Activated naive CD8-positive, alpha-beta T cell treated with anti-CD3 and anti-CD28 coated beads, Interleukin-2, amount 50 U/mL, for 16 hours (primary cell): ENCODE measurements at places on chromosomes 1 and 21.

GRCh38 chr1:9005395-9005708, 20.9 kb downstream of the SLC2A7 start:
- DNase-seq = no peak

DNA sequence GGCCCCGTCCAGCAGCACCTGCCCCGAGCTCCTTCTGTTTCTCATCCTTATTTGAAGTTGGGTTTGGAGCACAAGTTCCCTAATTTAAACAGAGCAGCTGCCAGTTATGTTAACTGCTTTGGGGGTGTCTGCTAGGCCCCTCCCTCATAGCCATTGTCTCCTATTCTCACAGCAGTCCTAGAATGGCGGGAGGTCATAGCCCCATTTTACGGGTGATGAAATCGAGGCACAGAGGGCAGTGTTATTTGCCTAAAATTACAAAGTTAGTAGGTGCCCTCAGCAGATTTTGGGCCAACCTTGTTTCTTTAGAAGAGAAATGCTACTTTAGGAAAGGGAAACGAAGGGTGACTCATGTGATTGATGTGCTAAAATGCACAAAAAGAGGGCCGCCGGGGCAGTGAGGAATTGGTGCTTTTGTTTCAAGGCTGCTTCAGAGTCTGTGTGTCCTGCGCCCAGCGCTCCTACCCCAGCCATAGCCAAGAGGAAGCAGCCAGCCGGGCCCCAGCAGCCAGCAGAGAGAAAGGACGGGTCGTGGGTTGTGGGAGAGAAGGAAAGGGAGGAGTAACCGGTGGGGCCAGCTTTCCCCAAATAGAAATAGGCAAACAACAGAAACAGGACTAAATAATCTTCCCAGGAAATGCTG, 13.0 kb downstream of the VANGL1 start:
- DNase-seq = no peak

GRCh38 chr1:15610167-15610566, 7.1 kb upstream of the DDI2 start:
- no peak for DNase-seq

DNA sequence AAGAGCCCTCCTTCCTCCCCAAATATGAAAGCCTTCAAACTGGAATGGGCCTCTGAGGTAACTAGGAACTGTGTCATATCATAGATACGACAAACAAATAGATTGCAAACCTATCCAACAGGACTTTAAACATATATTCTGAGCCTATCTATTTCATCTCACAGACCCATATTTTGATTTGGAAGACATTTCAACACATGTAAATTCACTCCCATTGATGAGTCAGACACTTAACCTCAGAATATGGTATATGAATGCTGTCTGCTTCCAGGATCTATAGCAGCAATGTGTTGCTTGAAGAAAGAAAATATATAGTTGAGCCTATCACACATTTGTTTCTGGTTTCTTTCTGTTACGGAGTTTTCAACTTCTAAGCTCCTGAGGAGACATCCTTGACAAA, 221.9 kb upstream of the SAMSN1 start:
- no peak for DNase-seq

DNA sequence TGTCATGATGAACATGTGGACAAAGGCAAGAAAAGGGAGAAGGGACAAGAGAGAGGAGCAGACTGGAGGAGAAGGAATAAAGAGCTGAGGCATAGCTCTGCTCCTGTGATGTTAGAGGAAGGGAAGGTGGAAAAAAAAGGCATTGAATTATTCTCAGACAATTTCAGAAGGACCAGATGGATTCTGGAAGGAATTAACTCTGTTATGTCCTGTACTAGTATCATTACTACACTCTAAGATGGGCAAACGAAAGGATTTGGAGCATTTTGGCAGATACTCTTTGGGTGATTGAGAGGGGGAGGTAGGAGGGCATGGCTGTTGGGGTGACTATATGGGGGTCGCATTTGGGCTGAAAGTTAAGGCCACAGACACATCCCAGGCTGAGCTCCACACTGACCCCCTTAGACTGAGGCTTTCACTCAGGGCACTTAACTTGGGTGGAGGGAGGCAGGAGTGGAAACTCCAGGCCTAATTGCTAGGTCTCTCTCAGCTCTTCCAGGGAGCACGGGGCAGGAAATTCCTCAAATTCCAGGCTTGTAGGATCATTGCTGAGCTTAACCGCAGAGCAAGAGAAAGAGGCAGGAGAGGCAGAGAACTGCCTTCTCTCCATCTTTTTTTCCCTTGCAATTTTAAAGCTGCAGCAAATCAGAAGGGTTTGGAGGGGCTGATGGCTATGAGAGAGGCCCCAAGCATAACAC, 25.9 kb downstream of the KIRREL1 start:
- no peak for DNase-seq

- no peak for DNase-seq
Measured at GRCh38 chr1:69058454-69058853, 509.3 kb upstream of the LRRC7 start.
